CD8-positive, alpha-beta T cell (primary cell): ENCODE measurements at places on chromosomes 6 and 20. TPM values are rescaled to one million over a fixed set of nuclear protein-coding genes. Genes with fewer than 3 reads are reported as not detected.
A peak's percentile ranks its signal among the peaks of the same experiment; 100 is the strongest.

GRCh38 chr6:126143761-126144251 is 157.5 kb downstream of the TRMT11 start:
- no peak for DNase-seq

- no peak for DNase-seq
Observed at GRCh38 chr20:21618759-21619416, 86.6 kb upstream of the PAX1 start.

DNA sequence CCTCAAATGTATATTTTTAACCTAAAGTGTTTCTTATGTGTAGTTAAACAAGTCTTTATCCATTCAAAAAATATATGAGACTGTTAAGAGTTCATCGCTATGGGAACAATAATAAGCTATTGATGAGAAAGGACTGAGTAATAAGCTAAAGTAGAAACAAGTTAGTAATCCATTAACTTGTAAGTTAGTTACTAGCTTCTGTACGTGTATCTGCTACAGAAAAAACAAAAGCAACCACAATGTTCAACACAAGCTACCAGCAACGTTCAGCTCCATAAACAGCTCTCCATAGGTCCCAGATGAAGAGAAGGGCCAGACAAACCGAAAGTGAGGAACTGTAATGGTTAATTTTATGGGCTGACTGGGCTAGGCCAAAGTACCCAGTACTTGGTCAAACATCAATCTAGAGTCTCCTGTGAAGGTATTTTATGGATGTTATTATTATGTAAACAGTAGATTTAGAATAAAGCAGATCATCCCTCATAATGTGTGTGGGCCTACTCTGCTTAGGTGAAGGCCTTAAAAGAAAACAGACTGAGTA is 33.8 kb upstream of the FAM135A start:
- no peak for DNase-seq

GRCh38 chr20:3339076-3339475 is 68.4 kb downstream of the DNAAF9 start:
- no peak for DNase-seq

- no peak for DNase-seq
Observed at GRCh38 chr6:112153926-112154607, 66.7 kb downstream of the FAM229B start.

- peak; percentile 33 for DNase-seq
Observed at GRCh38 chr6:170176898-170177771, 113.7 kb downstream of the DLL1 start.

GRCh38 chr6:4057036-4057435 is 21.9 kb downstream of the FAM217A start:
- no peak for DNase-seq

- DNase-seq = no peak
Observed at GRCh38 chr20:10667560-10668167, 6.1 kb downstream of the JAG1 start.

- no peak for DNase-seq
Observed at GRCh38 chr6:169240125-169240524, 13.5 kb downstream of the THBS2 start.

GRCh38 chr20:24838546-24839535 is 110.2 kb upstream of the CST7 start:
- no peak for DNase-seq

- DNase-seq = no peak
Observed at GRCh38 chr6:147205690-147206600, 1.7 kb downstream of the STXBP5 start.

- DNase-seq = peak; percentile 63
Observed at GRCh38 chr20:20452254-20452676, 84.4 kb downstream of the INSM1 start.

DNA sequence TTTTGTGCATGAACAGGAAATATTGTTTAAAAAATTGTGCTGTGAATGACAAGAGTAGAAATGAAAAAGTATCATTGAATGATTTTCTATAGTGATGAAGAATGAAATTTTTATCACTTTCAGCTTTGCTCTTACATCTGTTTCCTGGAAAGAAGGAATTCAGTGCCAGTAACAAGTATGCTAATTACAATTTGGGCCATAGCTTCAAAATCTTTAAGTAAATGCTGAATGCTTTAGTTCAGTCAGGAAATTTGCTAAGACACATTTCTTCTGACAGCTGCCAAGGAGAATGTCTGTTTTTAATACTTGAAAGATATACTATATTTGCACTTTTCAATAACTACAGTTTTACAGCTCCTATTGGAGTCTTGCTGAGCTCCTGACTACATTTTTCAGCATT is 203.7 kb upstream of the RSPO3 start:
- no peak for DNase-seq

- no peak for DNase-seq
Observed at GRCh38 chr6:154786144-154786868, 53.1 kb downstream of the SCAF8 start.

GRCh38 chr6:116406678-116407345 is 36.1 kb downstream of the DSE start:
- no peak for DNase-seq

DNA sequence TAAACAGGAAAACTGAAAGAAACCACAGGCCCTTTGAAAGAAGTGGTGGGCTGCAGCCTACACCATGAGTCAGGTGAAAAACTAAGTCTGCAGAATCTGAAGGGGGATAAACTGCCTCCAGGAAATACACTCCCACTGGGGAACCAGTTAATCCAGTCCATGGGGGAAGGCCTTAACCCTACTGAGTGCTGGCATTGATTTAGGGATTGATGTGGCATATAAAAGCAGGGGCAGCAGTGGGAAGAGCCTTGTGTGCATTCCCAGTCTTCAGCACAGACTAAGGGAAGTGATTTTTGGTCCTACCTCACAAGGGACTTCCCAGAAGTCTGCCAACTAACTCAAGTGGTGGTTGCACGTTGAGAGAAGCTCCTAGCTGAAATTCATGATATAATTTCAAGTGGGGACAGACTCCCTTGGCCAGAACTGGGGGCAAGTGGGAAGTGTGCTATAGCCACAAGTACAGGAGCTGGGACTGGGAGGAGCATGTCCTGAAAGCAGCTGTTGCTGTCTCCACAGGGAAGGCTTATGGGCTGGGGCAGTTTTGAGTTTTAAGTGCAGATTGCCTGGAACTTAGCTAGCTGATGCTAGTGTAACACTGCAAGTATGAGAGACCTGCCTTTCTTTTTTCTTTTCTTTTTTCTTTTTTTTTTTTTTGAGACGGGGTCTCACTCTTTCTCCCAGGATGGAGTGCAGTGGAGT is 31.2 kb downstream of the CITED2 start:
- no peak for DNase-seq

DNA sequence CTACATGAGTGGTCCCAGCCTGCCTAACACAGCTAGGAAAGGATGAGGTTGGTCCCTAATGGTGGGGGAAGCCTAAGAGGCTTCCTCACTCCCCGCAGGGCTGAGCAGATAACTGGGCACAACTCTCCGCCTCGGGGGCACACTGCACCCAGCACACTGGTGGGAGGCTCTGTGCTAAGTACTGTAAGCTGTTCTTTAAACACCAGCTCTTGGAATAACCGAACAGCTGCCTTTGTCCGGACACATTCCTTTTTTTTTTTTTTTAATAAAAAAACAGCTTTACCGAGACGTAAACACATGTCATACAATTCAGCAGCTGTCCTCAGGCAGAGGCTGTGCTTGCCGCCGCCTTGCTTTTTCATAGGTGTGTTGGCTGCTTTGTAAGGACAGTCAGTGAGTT is 6.9 kb downstream of the PSMG4 start:
- no peak for DNase-seq

- DNase-seq = no peak
Observed at GRCh38 chr6:56803594-56803993, 151.3 kb upstream of the BEND6 start.

DNA sequence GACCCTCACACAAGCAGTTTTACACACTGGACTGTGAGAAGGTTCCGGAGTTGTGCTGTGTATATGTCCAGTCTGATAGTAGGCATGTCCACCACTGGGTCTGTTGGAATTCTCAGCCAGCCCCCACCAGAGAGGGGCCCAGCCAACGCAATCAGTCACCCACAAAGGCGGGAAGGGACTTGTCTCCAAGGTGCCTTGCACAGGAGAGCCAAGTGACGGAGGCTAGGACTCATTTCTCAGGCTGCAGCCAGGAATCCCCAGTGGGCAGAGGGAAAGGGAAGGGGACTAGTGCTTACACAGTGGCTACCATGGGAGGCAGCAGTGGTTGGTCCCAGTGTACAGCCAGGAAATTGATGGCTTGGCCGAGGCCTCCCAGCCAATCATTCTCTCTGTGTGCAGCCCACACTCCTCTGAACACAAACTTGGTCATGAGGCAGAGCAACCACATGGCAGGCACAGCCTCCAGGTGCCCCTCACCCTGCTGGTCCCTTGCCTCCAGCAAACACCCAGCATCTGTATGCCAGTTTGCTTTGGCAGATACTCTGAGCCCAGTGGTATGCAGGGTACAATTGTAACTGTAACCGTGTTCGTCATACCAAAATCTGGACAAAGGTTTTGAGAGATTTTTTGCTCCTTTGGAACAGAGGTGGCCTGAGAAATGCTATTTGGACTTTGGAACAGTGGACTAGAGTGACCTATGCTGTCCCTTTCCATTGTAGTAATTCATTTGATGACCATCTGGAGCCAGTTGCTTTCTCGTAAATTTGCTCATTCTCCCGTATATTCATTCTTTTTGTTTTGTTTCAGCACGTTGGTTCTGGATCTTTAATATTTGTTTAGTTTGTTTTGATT is 72.9 kb upstream of the MYL9 start:
- no peak for DNase-seq

- no peak for DNase-seq
Observed at GRCh38 chr6:36700831-36701230, 3.2 kb downstream of the RAB44 start.

COL21A1 gene
- not detected for total RNA-seq

SLC44A4 gene
- total RNA-seq = not detected

ALDH8A1 gene
- total RNA-seq = 0.43 TPM

EYA2 gene
- not detected for total RNA-seq

C6orf163 gene
- 0.71 TPM for total RNA-seq

LY6G6F gene
- not detected for total RNA-seq

PPP1R16B gene
- 129 TPM for total RNA-seq

BANF2 gene
- not detected for total RNA-seq

ZC3H12D gene
- total RNA-seq = 45.9 TPM

KIAA0408 gene
- 0.25 TPM for total RNA-seq
